ENCODE measurements at places on chromosomes 2 and 18.

DNA sequence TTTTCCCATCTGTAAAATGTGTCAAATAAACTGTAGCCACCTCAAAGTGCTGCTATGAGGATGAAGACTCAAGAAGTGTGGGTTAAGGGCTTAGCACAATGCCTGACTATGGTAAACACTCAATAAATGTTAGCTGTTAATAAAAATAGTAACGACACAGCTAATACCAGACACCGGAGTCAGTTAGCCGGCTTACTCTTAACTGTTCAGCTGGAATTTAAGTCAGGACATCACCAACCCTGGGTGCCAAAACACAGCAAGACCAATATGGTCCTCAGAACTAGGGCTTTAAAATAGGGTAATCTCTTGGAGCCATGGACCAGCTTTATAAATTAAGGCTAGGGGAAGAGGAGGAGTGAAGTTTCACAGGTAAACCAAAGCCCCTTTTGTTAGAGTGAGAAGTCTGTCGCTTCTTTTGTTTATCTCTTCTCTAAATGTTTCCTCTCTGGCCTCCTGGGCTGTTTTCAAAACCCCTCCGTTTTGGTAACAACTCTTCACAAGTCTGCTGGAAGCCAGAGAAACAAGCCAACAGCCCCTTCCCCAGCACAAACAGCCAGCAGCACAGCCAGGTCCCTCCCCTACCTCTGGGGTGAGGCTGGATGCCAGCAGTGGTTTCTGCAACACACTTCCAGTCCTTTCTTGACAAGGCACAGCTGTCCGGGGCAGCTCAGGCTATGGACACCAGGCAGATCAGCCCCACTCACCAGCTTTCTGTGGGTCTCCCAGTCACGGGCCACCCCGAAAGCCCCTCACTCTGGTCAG, 13.8 kb upstream of the FZD7 start:
- DNase-seq, result no peak

DNA sequence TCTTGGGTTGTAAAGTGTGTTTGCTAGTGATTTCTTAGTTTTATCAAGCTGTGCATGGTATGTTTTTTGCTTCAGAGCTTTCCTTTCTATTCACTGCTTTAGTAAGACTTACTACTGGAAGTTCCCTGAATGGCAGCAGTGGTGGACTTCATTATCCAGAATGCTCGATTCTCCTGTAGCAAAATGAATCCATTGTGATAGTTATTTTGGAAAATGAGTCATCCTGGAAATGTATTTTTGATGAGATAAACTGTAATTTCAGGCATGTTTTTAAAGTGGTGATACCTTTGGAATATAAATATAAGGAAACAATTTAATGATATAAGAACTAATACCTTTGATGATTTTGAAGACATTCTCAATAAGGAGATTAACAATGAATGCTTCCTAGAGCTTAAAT, 387.1 kb downstream of the PTPRM start:
- no peak for DNase-seq

GRCh38 chr2:215427585-215427984, 8.3 kb downstream of the FN1 start:
- DNase-seq, result no peak

DNA sequence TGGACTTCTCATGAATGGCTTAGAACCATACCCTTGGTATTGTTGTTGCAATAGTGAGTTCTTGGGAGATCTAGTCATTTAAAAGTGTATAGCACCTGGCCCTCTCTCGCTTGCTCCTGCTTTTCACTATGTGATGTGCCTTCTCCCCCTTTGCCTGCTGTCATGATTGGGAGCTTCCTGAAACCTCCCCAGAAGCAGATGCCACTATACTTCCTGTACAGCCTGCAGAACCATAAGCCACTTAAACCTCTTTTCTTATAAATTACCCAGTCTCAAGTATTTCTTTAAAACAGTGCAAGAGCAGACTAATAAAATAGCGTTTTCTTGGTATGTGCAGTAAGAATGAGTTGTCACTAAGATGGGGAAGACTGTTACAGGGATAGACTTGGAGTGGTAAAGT, 31.6 kb downstream of the BAZ2B start:
- no peak for DNase-seq

DNA sequence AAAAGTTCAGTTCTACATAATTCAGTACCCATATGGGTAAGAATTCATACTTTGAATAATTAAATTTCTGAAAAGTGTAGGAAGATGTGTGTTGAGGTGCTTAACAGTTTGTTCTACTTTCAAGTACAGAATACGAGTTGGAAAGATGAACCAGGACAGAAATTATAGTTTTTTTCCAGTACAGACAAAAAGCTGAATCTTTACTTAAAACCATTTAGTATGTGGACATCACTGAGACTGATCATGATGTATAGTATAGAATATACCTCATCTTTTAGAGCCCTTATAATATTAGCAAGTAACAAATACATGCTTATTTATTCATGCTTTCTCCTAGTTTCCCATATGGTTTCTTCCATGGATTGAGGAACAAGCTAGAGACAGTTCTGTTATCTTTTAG, 10.0 kb downstream of the DDX1 start:
- DNase-seq, result no peak

GRCh38 chr2:68946117-68946516, 6.6 kb downstream of the GKN2 start:
- no peak for DNase-seq

DNA sequence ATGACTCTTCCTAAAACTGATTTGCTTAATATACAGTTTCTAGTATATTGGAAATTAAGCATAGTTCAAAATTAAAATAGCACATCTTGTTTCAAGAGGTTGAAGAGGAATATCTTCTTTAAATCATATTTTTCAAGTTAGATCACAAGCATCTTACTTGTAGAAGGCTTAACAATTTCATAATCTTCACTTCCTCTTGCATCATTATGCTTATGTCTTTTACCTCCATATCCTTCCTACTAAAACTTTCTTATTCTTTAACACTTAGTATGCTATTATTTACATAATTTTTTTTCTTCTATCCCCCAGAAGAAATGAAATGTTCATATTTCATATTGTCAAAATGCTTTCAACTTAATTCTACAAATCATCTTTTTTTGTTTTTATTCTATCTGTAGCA, 1354.9 kb upstream of the TMEFF2 start:
- no peak for DNase-seq

- DNase-seq, result no peak
Measured at GRCh38 chr2:79670198-79670597, 157.3 kb downstream of the CTNNA2 start.

DNA sequence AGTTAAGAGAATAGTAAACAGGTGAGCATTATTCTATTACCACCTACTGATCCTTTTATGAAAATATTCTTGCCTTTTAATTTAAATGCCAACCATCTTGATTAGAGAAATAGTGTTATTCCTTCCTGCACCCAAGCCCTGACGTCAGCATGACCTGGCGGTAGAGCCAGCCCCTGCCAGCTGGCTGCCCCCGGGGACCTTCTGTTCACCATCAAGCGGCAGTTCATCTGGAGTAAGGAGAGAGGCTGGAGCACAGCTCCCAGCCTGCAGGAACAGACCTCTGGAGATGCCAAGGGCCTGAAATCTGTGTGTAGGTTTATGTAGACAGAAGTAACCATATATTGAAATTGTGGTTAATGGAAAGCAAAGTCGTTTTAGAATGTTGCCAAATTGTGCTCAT, 171.8 kb downstream of the GBX2 start:
- DNase-seq, result no peak

- DNase-seq, result no peak
Measured at GRCh38 chr2:46147626-46148368, 149.4 kb upstream of the EPAS1 start.

DNA sequence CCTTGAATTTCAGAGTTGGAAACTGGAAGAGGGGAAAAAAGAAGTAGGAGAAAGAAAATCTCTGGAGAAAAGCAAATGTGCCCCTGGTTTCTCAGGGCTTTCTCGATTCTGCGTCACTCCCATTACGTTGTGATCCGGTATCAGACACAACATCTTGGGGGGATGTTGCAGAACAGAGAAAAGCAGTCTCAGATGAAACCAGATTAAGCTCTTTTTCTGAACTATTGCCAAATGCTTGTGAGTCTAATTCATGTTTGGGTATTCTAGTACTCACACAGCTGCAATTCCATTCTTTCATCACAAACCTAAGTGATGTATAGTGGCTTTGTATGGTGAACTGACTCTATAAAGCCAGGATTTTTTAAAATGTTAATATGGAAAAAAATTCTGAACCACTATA, 233.2 kb downstream of the TCF4 start:
- DNase-seq, result no peak

- DNase-seq, result peak; percentile 70
Measured at GRCh38 chr2:76008001-76008702, 297.4 kb upstream of the GCFC2 start.

DNA sequence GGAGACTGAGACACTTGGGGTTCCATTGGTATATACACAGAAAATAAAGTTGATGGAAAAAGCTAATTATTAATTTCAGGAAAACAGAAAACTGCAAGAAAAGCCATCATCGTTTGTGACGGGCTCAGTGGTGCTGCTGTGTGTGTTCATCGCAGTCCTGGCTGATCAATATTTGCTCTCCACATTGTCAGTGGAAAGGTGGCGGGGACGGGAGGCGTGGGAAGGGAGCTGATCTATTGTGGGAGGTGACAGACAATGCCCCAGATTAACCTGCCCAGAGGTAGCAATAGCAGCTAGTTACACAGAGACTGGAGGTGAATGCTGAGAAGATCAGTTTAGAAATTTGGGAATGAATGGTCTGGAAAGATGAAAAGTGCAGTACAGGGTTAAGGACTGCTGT, 50.0 kb upstream of the CTDP1 start:
- no peak for DNase-seq

DNA sequence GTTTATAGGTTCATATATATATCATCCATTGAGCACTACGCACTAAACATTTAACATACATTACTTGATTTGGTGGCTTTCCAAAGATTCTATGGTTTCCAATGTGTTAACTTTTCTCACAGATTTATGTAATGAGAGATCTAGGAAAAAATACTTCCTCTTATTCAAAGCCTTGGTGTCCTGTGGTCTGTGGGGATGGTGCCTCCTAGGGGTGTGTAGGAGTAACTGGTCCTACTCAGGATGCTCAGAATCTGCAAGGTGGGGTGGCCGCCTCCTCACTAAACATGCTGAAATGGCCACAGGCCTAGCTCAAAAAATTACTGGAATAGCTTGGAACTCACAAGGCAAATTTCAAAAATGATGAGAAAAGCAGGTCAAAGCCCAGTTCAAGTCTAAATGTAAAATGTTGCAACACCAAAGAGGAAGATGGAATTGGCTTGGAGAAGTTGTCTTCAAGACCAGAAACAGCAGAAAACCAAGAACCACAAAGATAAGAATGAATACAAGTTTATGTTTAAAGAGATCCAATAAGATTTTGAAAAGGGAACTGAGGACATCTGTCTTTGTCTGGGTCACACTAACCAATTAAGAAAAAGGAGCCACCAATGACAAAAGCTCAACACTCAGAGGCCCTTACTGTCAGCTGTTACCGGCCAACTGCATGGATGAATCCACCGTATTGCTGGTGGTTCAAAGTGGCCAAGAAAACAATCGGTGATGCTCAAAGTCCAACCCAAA, 11.5 kb downstream of the GPR55 start:
- DNase-seq, result peak; percentile 67

DNA sequence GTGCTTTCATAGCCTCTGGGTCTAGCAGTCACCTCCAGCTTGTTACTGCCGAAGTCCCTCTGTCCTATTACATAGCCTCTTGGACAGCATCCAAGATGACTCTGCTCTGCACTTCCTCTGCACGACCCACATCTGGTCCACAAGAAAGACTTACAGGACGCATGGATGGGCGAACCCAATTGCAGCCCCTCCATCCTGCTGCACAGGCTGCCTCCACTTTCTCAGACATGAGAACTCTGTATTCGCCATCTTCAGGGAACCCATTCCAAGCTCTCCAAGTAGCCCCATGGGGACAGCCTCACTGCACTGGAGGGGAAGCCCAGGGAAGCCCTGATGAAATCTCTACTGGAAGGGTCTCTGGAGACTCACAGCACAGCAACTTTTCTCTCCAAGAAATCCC, 172.1 kb downstream of the GFPT1 start:
- DNase-seq, result no peak

DNA sequence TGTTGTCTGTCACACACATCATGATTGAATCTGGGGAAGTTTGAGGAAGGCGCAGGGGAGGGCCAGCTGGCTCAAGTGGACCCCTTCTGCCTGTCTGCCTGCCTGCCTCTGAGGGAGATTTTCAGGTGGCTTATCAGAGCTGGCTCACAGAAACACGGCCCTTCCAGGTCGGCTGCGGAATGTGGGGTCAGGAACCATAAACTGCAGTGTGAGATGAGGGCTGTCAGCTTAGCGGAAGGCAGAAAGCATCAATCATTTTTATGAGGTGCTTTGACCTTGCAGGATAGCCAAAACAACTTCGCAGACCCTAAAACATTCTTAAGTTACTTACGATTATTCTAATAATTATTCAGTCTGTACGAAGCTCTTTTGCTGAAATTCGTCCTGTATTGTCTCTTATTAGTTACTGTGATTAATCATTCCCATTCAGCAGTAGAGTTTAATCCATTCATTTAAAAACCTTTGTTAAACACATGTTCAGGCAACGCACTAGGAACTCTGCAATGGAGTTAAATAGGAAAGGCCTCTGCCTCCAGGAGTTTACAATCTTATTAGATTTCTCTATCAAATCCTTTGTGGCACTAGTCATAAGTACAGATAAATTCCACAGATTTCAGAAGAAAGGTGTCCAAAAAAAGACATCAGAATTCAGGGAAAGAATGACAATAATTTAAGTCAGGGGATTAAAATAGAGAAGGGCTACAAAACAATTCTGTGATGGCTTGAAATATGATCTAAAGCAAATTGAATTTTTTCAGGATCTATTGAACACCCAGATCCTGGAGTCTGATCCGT, 371.6 kb downstream of the HRH4 start:
- no peak for DNase-seq

GRCh38 chr18:29651122-29651680, 1391.3 kb downstream of the DSC3 start:
- DNase-seq, result no peak

GRCh38 chr18:42778024-42778423, 337.5 kb downstream of the RIT2 start:
- no peak for DNase-seq

GRCh38 chr2:88959480-88960204, 268.2 kb downstream of the RPIA start:
- DNase-seq, result no peak

DNA sequence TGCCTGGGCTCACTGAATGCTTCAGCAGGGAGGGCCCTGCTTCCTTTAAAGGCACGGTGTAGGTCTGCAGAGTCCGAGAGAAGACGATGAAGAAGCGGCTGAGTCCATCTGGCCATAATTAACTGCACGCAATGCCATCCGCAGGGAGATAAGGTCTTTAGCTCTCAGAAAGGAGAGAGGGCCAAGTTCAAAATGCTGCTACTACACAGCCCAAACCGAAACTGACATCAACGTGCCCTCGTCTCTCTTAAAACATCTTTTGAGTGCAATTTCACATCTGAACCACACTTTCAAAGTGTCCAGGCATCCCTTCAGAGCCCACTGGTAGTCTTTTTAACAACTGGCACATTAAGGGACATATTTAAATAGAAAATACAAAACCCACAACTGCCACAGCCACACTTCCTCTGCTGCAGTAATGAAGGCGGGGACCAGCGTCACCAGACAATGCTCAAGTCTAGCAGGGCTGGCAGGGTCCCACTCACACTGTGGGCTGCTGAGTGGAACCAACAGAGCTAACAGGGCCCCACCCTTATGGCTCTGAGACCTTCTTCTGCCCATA, 35.8 kb downstream of the ST3GAL5 start:
- no peak for DNase-seq

- DNase-seq, result no peak
Measured at GRCh38 chr2:158120664-158121641, 19.3 kb downstream of the UPP2 start.

GRCh38 chr2:176260689-176261088, 8.6 kb upstream of the MTX2 start:
- DNase-seq, result no peak

- no peak for DNase-seq
Measured at GRCh38 chr2:128289439-128289838, 29.2 kb downstream of the HS6ST1 start.
